Lower leg skin (tissue), 4 donors: ENCODE measurements at places on chromosomes 2 and 18. TPM values are rescaled to one million over a fixed set of nuclear protein-coding genes. Genes with fewer than 3 reads are reported as not detected.

DNA sequence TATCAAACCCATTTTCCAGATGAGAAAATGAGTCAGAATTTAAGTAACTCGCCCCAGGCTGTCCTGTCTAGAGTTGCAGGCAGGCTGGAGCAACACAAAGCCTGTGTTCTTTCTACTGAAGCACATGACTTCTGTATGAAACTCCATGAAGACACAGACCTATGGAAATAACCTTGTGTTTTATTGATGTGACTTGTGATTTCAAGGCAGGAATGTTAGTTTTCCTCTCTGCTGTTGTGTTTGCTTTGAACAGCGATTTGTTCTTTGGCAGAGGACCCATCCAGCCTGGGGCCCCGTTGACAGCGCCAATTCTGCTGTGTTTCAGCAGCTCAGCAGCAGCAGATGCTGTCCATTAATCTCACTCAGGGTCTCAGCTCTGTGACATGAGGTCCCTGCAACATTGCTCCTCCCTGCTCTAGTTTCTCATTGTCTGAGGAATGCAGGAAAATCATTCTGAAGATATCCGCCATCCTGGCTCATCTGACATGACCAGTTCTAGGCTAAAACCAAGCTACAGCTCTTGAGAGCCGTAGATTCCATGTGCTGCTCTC, 344.3 kb upstream of the RAB12 start:
- DNase-seq, result no peak

- DNase-seq, result peak; percentile 42
Measured at GRCh38 chr2:239926587-239927232, 98.4 kb downstream of the NDUFA10 start.

DNA sequence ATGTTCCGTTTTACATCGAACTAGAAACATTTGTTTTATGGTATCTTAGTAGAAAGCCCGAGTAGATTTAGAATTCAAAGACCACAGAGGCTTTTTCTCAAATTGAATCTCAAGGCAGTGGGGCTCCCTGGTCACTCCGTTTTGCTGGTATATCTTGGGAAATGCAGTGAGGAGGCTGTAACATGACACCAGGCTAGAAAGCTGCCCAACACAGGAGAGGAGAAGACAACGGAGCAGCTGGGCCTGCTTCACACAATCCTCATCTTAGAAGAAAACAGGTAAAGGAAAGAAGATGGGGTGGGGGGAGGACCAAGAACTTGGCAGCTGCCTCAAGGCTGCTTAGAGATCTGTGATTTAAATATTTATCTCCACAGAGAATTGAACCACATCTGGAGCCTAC, 38.3 kb upstream of the EPB41L3 start:
- DNase-seq, result no peak

GRCh38 chr18:78704971-78705461, 274.6 kb upstream of the SALL3 start:
- no peak for DNase-seq

The TMEM169 gene
- 0.88 TPM for total RNA-seq

DNA sequence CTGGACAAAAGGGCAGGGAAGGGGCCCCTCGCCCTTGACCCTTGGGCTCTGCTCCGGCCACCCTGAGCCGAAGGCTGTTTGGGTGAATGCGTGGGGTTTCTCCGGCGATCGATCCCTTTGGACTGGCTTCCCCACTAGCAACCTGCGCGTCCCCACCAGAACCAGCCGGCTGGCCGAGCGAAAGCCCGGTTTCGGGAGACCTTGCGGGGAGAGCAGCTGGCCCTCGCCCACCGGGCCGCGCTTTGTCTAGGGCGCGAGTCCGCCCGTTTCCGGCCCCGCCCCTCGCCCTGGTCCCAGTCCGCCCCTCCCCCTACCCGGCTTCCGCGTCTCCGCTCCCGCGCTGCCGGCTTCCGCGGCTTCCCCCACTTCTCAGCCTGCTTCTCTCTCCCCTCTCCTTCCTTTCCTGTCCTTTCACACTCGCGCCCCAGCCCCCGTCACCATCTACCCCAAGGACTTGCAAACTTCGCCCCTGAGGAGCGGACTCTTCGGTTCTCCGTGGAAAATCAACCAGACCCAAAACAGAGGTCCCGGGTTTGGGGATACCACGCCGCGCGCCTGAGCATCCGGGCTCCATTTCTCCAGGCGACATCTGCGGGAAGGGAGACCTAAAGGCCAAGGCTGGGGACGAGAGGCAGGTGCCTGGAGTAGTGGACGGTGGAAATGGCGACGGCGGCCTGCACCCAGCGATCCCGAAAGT, 48.0 kb upstream of the ATP6V1B1 start:
- no peak for DNase-seq

The KCNG2 gene
- 0.84 TPM for total RNA-seq

The CFAP221 gene
- not detected for total RNA-seq

- DNase-seq, result no peak
Measured at GRCh38 chr2:26816893-26817292, 31.0 kb downstream of the CENPA start.

GRCh38 chr18:75137346-75137877, 71.5 kb downstream of the PTGR3 start:
- no peak for DNase-seq

- no peak for DNase-seq
Measured at GRCh38 chr2:182647499-182647787, 68.6 kb upstream of the DNAJC10 start.

GRCh38 chr2:28193630-28194403, 198.8 kb upstream of the FOSL2 start:
- DNase-seq, result no peak

DNA sequence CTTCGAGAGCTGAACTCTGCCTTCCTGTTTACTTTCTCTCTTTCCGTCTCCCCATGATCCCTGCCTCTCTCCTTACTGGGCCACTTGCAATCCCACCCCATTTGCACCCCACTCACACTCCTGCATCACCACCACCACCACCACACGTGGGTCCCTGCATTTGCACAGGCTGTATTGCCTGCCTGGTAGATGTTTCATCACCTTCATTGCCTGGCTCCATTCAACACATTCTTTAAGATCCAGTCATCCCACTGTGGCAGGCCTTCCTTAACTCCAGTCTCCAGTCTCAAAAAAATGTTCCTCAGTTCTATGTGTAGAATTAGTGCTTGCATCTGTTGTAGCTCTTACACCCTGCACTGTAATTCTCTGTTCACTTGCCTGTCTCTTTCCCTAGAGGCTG, 13.9 kb downstream of the NOSTRIN start:
- no peak for DNase-seq

The VSNL1 gene
- 4.9 TPM for total RNA-seq

- DNase-seq, result no peak
Measured at GRCh38 chr2:62221141-62221540, 25.2 kb downstream of the B3GNT2 start.

The GATA6 gene
- total RNA-seq, result 6.7 TPM

- DNase-seq, result no peak
Measured at GRCh38 chr2:229910832-229911412, 10.9 kb downstream of the TRIP12 start.

DNA sequence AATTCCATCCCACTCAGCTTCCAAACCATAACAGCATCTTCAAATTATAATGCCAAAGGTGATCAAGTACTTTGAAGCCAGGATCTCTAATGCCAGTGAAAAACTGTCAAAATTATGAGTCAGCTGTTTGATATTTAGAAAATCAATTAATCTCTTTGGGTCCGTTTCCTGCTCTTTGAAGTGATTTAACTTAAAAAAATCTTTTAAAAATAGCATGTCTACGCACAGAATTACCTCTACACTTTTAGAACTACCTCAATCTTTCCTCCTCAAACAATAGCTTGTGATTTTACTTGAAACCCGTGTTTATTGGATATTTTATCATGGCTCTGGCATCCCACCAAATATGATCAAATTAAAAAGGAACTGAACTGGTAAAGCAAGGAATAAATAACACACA, 31.3 kb upstream of the TANK start:
- DNase-seq, result no peak

The DCC gene
- not detected for total RNA-seq

- DNase-seq, result no peak
Measured at GRCh38 chr18:44586782-44587524, 93.7 kb upstream of the SETBP1 start.

The SOWAHC gene
- total RNA-seq, result 81.1 TPM

DNA sequence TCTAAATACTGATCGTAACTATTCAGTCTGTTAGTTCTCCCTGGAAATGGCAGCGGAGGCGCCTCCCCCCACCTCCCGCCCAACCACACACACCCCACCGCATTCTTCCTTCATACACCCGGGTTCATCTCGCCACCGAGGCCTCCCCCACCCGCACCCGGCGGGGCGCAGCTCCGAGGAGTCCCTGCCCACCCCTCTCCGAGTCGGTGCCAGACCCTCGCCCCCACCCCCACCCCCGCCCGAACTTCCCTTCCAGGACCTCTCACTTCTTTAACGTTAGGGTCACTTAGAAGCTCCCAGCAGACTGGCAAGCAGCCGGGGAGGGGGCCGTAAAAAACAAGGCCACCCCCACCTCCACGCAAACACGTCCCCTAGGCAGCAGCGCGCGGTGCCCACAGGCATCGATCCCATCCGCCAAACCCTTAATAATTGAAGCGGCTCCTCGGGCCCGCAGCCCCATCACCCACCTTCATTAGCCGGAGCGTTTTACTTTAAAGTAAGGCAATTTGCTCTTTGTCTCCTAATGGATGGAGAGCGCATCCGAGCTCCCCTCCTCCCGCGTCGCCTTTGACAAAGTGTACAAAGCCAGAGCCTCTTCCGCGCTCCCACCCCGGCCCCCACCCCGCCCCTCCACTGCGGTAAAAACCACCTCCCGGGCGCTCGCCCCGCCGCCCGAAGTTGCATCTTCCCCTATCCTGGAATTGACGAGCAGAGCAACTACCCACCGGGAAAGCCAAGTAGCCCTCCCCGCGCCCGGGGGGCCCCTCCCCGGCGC, 624 bp downstream of the ZNF516 start:
- DNase-seq, result peak; percentile 92

DNA sequence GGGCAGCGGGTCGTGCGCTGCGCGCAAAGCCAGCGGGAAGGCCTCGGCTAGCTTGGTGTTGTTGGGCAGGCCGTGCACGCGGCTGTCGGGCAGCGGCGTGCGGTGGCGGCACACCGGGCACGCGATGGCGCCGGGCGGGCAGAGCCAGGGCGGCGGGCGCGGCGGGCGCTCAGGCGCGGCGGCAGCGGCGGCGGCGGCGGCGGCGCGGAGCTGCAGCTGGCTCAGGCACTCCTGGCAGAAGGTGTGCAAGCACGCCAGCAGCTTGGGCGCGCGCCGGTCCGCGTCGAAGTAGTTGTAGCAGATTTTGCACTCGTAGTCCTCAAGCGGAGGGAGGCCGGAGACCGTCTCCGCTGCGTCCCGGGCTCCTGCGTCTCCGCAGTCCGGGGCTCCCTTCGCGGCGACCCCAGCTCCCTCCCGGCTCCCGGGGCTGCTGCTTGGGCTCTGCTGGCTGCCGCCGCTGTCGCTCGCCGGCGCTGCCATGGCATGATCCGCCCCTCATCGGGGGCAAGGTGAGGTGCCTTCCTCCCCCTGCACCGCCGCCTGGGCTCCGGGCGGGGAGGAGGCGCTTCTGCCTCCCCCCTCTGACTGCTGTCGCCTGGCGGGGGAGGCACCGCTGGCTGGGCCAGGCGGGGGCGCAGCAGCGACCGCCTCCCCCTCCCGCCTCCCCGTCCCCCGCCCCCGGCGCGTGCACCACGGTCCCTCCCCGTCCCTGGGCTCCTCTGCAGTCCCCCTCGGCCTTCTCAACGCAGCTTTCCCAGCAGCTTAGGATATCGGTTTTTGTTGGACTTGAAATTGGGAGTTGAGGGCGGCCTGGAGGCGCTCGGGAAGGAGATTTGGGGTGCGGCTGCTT, 21.0 kb upstream of the PAX3 start:
- DNase-seq, result no peak

The EMILIN2 gene
- total RNA-seq, result 4.0 TPM

GRCh38 chr18:78966793-78967106, 12.9 kb upstream of the SALL3 start:
- no peak for DNase-seq

DNA sequence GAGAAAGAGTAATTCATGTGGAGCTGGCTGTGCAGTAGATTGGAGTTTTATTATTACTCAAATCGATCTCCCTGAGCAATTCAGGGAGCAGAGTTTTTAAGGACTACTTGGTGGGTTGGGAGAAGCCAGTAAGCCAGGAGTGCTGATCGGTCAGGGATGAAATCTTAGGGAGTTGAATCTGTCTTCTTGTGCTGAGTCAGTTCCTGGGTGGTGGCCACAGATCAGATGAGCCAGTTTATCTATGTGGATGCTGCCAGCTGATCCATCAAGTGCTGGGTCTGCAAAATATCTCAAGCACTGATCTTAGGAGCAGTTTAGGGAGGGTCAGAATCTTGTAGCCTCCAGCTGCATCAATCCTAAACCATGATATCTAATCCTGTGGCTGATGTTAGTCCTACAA, 17.0 kb upstream of the UGT1A8 start:
- DNase-seq, result no peak

The ANKRD23 gene
- 12.4 TPM for total RNA-seq

The KCNJ3 gene
- not detected for total RNA-seq

DNA sequence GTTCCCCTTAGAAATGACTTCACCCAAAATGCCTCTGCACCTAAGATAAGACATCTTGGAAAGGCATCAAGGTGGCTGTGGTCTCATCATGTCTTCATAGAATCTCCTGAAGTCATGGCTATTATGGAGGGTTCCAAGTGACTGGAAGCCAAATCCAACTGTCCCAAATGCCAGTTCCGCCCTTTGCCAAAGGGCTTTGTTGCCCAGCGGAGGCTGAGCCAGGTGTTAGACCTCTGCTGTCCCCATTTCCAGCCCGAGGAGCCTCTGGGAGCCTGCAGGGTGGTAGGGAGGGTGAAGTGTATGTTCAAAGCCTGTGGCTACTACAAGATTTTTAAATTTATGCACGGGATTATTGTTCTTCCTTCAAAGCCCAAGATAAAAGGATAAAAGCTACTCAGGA, 25.7 kb downstream of the RHOB start:
- DNase-seq, result peak; percentile 18

The REV1 gene
- total RNA-seq, result 71.0 TPM
